ENCODE measurements at places on chromosomes 6 and 20. TPM values are rescaled to one million over a fixed set of nuclear protein-coding genes. Genes with fewer than 3 reads are reported as not detected.

DNA sequence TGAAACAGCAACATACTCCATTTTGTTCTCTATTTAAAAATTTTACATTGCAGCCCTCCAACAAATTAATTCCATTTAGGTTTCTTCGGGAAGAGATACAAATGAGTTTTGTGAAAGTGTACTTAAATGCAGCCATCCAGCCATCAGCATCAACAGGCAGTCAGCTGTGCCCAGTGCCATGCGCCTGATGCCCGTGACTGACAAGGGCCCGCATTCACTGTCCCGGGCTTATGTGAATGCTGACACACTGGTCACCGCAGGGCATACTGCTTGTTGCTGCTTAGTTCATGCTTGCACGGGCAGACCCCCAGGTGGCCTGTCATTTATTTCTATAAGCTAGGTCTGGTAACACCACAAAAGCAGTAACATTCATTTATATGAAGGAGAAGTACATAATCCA lies 224.9 kb upstream of the QKI start:
- no peaks in the 10 kb centered on the region for H3K36me3 ChIP-seq
- H3K4me1 ChIP-seq = no peaks in the 10 kb centered on the region
- H3K27me3 ChIP-seq = no peaks in the 10 kb centered on the region
- no peak overlapping the region for H3K4me3 ChIP-seq

The TPD52L1 gene
- total RNA-seq = 6.6 TPM

The NKAIN4 gene
- total RNA-seq = 20.9 TPM

GRCh38 chr20:33239418-33239817 lies 3.6 kb downstream of the BPIFA1 start:
- no peaks in the 10 kb centered on the region for H3K4me1 ChIP-seq
- no peaks in the 10 kb centered on the region for H3K36me3 ChIP-seq
- no peak for DNase-seq
- H3K27ac ChIP-seq = no peak overlapping the region

The TNNC2 gene
- total RNA-seq = 3.1 TPM

The GSTA2 gene
- not detected for total RNA-seq

DNA sequence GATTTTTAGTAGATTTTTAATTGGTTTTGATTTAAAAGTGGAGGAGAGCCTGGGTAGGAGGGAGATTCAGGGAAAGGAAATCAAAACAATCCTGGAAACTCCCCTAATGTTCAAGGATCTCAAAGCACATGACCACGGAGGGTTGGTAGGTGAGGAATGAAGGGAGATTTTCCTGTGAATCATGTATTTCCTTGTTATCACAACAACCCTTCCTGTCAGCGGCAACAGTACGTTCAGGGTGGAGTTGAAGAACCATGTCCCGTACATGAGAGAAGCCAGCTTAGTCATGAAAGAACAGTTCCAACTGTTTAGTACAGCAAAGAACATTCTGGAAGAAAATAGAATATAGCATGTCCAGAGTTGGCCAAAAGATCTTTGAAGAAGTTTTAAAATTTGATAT lies 79.4 kb upstream of the SCAF8 start:
- DNase-seq = no peak
- H3K27me3 ChIP-seq = no peaks in the 10 kb centered on the region

DNA sequence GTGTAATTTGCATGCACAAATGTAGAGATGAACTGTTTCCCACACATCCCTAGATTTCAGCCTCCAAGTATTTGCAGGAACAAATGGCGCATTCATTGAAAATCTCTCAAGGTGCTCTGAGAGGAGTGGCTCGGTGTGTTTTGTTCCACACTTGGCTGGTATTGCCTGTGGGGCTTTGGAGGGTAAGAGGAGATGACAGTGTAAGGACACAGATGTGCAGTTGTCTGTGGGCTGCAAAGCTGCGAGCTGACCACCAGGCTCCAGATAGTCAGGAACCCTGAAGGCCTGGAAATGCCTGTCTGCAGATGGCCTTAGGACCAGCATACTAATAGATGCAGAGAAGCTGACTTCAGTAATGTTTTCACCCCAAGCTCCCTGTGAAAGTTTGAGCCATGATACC lies 57.7 kb upstream of the PBOV1 start:
- H3K4me3 ChIP-seq = no peak overlapping the region
- no peaks in the 10 kb centered on the region for H3K36me3 ChIP-seq
- H3K27me3 ChIP-seq = no peaks in the 10 kb centered on the region

GRCh38 chr6:22631091-22631490 lies 61.7 kb downstream of the HDGFL1 start:
- H3K27me3 ChIP-seq = no peaks in the 10 kb centered on the region
- DNase-seq = no peak
- no peak overlapping the region for H3K27ac ChIP-seq

DNA sequence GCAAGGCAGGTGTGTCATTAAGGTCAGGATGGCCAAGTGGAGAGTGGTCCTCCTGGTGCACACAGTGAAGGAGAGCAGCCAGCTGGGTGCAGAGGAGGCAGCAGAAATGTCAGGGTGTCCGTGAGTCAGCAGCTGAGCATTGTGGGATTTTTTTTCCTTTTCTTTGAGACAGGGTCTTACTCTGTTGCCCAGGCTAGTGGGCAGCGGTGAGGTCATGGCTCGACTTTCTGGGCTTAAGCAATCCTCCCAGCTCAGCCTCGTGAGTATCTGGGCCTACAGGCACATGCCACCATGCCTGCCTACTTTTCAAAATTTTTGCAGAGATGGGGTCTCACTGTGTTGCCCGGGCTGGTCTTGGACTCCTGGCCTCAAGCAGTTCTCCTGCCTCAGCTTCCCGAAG lies 16.0 kb downstream of the ARID1B start:
- no peaks in the 10 kb centered on the region for H3K27me3 ChIP-seq
- H3K36me3 ChIP-seq = peaks cover 2% of the 10 kb centered on the region
- no peak overlapping the region for H3K27ac ChIP-seq
- H3K4me1 ChIP-seq = peaks cover 9% of the 10 kb centered on the region

The CGA gene
- total RNA-seq = not detected

DNA sequence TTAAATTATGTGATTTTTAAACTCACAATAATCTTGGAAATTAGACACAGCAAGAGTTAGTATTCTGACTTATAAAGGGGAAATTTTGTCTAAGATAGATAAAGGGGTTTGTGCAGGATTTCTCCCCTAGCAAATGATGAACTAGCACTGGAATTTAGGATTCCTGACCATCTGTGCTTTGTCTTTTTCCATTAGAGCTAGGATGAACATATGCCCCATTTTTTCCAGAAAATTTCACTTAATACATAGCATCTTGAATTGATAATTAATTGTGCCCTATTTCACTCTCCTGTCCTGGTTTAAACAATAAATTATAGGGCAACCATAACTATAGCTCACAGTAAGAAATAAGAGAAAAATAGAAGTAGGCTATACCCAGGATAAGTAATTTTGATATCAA lies 601.0 kb downstream of the GRIK2 start:
- no peaks in the 10 kb centered on the region for H3K27me3 ChIP-seq
- no peaks in the 10 kb centered on the region for H3K36me3 ChIP-seq
- no peaks in the 10 kb centered on the region for H3K4me1 ChIP-seq
- no peak overlapping the region for H3K4me3 ChIP-seq
- DNase-seq = no peak
- H3K27ac ChIP-seq = no peak overlapping the region

GRCh38 chr20:37896932-37897548 lies 5.9 kb upstream of the VSTM2L start:
- H3K27ac ChIP-seq = no peak overlapping the region
- no peaks in the 10 kb centered on the region for H3K36me3 ChIP-seq
- H3K27me3 ChIP-seq = no peaks in the 10 kb centered on the region
- H3K4me3 ChIP-seq = no peak overlapping the region

DNA sequence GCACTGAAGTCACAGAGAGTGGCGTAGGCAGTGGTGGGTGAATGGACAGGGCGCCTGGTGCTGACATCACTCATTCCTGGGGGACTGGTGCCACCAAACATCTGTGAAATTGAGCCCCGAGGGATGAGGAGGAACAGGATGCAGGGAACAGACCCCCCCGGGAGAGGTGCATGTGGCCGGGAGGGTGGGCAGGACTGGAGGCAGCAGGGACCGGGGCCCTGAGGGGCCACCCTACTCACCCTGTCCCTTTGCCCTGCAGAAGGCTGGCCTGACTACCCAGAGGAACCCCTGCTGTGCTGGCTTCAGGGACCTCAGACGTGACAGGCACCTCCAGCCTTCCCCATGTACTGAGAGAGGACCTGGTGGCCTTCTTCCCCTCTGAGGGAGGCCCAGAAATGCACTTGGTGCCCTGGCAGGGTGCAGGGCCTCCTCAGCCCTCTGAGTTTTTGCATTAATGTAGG lies 25.1 kb downstream of the SYNDIG1 start:
- H3K27ac ChIP-seq = no peak overlapping the region
- DNase-seq = peak; percentile 25
- no peaks in the 10 kb centered on the region for H3K27me3 ChIP-seq
- peaks cover 1% of the 10 kb centered on the region for H3K36me3 ChIP-seq
- no peak overlapping the region for H3K4me3 ChIP-seq

GRCh38 chr6:153131037-153131981 lies at the start of gene RGS17:
RGS17 (minus strand) TSS chr6:153131282; CDS start chr6:153044018, 87,264 bp downstream.
- DNase-seq = peak; percentile 82
- H3K4me3 ChIP-seq = peak within 1 kb of the TSS; percentile 99
- H3K4me1 ChIP-seq = no peaks in the 10 kb centered on the region
- no peak within 1 kb of the TSS for H3K27ac ChIP-seq
- H3K36me3 ChIP-seq = peaks cover 2% of the 10 kb centered on the region

The LBP gene
- total RNA-seq = 0.35 TPM

DNA sequence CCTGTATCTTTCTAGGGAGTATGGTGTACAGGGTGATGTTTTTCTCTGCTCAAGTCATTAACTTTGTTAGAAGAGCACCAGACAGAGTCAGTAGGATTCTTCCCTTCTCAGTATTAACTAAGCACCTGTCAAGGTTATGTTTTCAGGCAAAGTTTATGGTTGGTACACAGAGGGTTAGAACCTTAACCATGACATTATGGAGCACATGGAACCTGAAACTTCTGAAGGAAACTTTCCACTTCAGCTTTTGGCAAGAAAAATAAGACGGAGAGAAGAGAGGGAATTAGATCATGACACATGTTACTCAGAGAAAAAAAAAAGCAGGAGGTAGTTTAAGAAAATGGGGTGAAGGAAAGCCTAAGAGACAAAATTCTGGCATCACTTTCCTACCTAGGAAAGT lies 112.9 kb upstream of the PDE7B start:
- no peak for DNase-seq
- H3K27ac ChIP-seq = no peak overlapping the region

DNA sequence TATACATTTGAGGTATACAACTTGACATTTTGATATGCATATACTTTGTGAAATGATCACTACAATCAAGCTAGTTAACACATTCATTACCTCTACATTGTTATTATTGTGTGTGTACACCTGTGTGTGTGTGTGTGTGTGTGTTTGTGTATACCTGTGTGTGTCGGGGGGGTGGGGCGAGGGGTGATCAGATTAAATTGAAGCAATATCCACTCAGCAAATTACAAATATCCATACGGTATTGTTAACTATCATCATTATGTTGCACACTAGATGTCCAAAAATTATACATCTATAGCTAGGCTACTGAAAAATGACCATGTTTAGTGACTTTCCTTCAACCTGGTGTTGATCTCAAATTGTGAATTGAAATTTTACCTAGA lies 1.8 kb downstream of the RHAG start:
- DNase-seq = no peak
- H3K36me3 ChIP-seq = 0 out of 3 replicates have a peak, but pooled peaks cover 2% of the 10 kb centered on the region
- H3K4me3 ChIP-seq = no peak overlapping the region
- no peaks in the 10 kb centered on the region for H3K4me1 ChIP-seq

The RIPOR3 gene
- 0.48 TPM for total RNA-seq

DNA sequence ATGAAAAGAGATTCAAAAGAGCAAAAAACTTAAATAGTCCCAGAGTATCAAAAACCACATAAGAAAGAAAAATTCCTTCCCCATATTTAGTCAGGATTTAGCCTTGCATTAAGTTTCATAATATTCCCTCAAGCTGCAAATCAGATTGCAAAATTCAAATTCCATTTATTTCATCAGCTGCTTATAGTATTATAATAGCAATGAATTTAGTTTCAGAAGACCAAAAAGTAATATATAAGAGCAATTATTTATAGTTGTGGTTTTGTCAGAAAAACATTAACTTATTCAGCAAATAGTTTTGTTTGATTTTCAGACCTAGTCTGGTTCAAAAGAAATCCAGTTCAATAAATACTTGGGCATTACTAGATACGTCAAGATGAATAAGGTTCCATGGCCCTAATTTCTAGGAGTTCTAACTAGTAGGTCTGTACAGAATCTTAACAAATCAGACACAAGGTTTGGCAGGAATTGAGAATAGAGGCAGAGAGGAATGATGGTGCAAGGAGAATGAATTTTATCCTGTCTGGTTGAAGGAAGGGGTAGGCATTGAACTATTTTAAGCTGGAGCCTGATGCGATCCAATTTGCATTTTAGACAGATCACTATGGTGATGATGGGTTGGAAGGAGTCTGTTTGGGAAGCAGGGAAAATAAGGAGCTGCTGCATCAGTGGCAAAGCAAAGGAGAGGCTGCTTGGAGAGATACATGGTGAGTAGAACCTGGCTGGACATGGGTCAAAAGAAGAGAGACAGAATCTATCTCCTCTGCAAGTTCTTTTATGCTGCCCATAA lies 163.9 kb upstream of the STXBP5 start:
- H3K27ac ChIP-seq = no peak overlapping the region
- no peak for DNase-seq
- no peak overlapping the region for H3K4me3 ChIP-seq
- peaks cover 11% of the 10 kb centered on the region for H3K36me3 ChIP-seq
- H3K4me1 ChIP-seq = no peaks in the 10 kb centered on the region

The IRAK1BP1 gene
- total RNA-seq = 4.0 TPM

DNA sequence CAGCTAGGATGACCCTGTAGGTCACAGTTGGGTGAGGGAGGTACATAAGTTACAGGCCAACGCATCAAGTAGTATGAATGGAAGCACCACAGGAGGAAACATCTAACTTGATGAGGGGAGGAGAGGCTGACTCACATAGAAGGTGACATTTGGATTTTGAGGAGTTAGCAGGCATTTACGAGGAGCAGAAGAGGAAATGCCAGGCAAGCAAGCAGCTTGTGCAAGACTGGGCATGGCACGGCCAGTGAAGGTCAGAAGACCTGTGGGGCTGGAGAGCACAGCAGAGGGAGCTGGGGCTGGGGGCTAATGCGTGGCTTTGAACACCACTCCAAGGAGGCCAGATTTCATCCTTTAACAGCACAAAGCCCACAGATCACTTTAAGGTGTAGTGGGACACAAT lies 37.8 kb downstream of the MUC22 start:
- no peaks in the 10 kb centered on the region for H3K36me3 ChIP-seq
- H3K27me3 ChIP-seq = no peaks in the 10 kb centered on the region
- H3K4me1 ChIP-seq = no peaks in the 10 kb centered on the region

DNA sequence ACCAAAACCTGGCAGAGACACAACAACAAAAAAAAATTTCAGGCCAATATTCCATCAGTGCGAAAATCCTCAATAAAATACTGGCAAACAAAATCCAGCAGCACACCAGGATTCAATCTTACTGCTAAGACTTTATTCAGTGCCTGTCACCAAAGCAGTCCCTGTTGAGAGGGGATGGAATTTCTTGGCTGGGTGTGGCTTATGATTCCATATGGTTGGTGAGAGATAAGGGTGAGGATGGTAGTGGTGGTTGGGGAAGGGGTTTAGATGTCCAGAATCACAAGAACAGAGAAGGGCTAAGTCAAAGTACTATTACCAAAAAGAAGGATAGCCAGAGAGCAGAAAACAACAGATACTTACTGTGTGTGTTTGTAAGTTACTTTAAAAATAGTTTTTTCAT lies 152.8 kb upstream of the SLC35B3 start:
- H3K27ac ChIP-seq = no peak overlapping the region
- DNase-seq = no peak
- peaks cover 3% of the 10 kb centered on the region for H3K36me3 ChIP-seq
- no peak overlapping the region for H3K4me3 ChIP-seq

The KIAA0408 gene
- 3.1 TPM for total RNA-seq
